ENCODE measurements at places on chromosomes 5 and 9.

DNA sequence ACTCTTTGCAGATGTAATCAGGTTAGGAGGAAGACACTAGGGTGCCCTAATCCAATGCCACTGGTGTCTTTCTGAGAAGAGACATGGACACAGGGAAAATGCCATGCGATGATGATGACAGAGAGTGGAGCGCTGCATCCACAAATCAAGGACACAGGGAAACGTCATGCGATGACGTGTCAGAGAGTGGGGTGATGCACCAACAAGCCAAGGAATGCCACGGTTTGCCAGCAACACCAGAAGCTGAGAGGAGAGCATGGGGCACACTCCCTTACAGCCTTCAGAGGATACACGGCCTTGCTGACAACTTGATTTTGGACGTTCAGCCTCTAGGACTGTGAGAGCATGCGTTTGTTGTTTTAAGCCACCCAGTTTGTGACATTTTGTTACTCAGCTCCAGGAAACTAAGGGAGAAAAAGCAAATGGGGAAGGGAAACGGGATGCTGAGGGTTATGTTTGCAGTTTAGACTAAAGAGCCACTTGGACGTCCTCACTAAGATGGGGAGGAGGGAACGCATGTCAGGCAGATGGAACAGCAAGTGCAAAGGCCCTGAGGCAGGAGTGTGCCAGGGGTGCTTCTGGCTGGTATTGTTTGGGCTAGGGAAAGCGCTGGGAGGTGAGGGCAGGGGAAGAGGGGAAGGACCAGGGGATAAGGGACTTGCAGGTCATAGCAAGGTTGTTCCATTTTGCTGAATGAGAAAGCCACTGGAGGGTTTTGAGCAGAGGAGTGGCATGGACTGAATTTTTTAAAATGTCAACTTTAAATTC lies 2.5 kb upstream of the TENT4A start:
- DNase-seq = no peak

- DNase-seq = peak; percentile 45
Measured at GRCh38 chr5:142748568-142749249, 21.5 kb upstream of the ARHGAP26 start.

- no peak for DNase-seq
Measured at GRCh38 chr5:130995851-130996250, 169.2 kb downstream of the HINT1 start.

DNA sequence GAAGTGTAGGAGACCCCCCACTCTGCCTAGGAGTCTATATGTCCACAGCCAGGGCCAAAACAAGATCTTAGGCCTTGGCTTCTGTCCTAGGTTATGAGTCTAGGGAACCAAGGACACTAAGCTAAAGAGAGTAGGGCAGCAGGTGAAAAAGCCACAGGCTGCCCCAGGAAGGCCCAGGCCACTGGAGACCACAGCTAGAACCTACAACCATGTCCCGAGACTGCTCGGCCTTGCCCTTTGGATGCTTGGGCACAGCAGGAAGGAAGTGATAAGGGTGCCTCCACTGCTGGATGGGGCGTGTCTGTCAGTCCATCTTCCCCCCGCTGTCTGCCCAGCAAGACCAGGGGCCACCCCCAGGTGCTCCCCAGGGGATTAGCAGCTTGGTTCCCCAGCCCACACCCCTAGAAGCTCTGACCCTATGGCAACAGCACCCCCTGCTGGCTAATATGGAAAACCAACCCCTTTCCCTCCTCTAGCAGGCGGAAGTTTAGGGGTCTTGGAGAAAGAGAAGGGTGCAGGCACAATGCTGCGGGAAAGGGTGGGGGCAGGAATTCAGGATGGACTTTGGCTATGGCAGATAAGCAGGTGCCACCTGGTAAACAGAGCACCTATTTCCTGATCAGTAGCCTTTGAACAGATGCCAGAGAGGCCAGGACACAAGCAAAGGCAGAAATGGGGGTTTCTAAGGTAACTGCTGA lies 10.5 kb upstream of the IRF1 start:
- peak; percentile 77 for DNase-seq

DNA sequence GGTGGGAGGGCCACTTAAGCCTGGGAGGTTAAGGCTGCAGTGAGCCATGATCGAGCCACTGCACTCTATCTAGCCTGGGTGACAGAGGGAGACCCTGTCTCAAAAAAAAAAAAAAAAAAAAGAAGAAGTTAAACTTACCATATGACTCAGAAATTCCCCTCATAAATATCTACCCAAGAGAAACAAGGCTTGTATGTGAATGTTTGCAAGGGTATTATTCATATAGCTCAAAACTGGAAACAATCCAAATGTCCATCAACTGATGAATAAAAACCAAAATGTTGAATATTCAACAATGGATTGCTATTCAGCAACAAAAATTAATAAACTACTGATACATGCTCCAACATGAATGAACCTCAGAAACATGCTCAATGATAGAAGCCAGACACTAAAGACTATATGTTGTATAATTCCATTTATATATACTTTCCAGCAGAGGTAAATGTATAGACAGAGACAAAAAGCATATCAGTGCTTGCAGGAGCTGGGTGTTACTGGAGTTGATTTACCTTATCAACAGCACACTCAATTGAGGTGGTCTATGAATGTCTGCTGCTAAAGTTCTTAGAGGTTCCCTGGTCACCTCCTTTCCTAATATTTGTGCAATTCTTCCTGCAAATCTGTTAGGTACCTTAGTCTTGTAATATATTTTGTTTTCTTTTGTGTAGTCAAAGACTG lies 5.3 kb upstream of the SREK1 start:
- no peak for DNase-seq

DNA sequence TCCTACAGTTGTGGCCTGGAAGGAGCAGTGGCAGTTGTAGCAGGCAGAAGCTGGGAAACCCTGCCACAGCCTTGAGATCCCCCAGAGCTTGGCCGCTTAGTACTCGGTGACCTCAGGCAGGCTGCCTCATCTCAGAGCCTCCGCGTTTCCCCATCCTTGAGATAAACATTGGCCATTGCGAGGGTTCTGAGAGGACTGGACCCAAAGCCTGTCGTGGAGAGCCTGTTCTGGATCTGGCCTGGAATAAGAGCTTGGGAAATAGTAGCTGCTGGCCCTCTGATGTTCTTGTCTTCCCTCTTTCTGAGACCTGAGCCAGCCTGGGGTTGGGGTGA lies 1.3 kb downstream of the MIGA2 start:
- no peak for DNase-seq

DNA sequence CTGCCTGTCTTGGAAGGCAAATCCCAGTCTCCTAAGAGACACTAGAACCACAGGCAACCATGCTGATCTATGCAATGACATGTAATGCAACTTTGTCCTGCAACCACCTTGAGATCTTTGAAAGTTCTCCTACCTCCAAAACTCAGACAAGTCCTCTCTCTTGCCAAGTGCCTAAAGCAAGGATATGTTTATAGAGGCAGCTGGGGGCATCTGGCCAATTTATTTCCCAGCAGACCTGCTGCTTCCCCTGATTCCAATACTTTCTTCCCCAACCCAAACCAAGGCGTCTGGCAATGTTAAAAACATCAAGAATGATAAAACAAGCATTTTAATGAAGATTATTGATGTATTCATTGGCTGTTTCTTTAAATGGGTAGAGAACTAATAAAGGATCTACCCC lies 138.4 kb downstream of the DOCK8 start:
- no peak for DNase-seq

DNA sequence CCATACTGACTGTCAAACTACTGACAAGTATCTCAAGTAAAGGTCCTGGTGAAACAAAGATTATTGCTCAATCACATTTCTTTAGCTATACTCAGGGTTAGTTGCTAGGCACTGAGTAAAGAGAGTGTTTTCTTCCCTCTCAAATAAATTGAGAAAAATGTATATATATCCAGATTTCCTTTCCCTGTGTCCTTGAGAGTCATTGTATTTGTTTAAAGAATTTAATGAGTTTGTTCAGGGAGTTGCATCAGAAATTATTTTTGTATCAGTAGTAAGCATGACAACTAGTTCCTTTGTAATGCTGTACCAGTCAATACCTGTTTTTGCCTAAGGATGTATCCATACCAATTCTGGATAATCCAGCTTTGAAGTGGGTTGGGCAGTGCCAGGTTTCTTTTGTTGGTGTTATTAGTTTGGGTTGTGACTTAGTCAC lies 3.2 kb upstream of the ANKHD1 start:
- DNase-seq = no peak

- no peak for DNase-seq
Measured at GRCh38 chr5:125928663-125929062, 494.5 kb upstream of the GRAMD2B start.

DNA sequence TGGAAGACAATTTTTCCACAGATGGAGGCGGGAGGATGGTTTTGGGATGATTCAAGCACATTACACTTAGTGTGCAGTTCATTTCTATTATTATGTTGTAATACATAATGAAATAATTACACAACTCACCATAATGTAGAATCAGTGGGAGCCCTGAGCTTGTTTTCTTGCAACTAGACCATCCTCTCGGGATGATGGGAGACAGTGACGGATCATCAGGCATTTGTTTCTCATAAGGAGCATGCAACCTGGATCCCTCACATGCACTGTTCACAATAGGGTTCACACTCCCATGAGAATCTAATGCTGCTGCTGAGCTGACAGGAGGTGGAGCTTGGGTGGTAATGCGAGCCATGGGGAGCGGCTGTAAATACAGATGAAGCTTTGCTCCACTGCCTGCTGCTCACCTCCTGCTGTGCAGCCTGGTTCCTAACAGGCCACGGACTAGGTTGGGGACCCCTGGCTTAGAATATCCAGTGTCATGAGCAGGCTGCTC lies 1.6 kb downstream of the STKLD1 start:
- DNase-seq = no peak

DNA sequence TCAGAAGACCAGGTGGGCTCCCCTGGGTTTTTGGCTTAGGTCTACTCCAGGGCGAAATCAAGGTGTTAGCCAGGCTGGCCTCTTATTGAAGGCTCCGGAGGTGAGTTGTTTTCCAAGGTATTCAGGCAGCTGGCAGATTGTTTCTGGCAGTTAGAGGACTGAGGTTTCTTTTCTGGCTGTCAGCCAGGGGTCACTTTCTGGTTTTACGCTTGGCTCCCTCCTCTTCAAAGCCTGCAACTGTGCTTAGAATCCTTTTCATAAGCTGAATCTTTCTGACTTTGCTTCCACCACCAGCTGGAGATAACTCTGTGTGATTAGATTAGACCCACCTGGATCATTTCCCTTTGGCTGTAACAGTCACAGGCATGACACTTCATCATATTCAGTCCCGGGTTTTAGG lies 24.6 kb downstream of the RFK start:
- DNase-seq = peak; percentile 7

GRCh38 chr5:33321026-33321425 lies 119.7 kb upstream of the TARS1 start:
- DNase-seq = no peak

GRCh38 chr9:73441890-73442818 lies 290.5 kb downstream of the ANXA1 start:
- DNase-seq = no peak

GRCh38 chr9:77807846-77808750 lies 160.0 kb upstream of the GNA14 start:
- DNase-seq = peak; percentile 9

DNA sequence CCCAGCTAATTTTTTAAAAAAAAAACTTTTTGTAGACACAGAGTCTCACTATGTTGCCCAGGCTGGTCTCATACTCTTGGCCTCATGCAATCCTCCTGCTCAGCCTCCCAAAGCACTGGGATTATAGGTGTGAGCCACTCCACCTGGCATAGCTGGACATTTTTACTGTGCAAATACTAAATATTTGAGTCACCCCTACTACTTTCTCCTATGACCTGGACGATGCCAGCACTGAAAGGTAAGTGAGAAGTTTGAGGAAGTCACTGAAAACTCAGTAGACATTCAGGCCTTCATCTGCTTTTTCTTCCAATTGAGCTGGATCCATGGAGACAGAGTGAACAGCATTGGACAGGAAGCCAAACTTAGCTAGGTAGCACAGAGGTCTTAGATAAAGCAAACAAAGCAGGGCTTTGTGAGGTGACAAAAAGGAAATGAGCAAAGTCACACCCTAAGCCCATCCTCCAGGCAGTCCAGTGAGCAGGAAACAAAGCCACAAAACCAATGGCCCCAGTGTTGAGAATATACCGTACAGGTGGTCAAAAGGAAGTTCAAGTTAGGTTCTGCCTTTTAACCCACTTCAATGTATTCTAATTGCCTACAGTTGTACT lies 192.6 kb upstream of the RASA1 start:
- peak; percentile 37 for DNase-seq

DNA sequence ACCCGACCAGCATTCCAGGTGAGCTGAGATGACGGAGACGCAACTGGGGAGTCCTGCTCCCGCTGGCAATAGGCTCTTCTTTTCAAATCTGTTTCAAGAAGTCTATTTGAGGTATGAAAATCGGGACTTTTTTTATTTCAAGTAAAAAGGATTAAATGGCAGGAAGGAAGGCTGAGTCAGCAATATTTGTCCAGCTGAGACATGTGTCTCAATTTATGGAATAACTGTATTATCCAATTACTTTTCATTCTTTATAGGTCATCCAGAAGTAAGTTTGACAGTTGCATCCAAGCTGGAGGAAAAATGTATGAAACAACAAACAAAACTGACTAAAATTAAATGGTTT lies 221.1 kb downstream of the NR2F1-AS1 start:
- no peak for DNase-seq

DNA sequence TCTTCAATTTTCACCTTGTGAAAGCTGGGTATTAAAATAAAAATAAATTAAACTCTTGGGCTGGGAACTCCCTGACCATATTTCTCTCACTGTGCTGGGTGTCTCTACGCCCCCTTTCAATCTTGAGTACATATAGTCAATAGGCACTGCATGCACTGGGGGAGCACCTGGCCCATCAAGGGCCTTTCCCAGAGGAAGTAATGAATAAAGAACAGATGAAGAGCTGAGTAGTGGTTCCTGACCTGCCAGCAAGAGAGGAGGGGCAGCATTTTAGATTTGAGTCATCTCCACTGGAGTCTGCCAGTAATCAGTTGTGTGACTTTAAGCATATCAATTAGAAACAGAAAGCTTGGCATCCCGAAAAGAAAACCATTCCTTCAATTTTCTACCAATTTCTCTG lies 6.2 kb downstream of the MAPKAP1 start:
- DNase-seq = no peak

DNA sequence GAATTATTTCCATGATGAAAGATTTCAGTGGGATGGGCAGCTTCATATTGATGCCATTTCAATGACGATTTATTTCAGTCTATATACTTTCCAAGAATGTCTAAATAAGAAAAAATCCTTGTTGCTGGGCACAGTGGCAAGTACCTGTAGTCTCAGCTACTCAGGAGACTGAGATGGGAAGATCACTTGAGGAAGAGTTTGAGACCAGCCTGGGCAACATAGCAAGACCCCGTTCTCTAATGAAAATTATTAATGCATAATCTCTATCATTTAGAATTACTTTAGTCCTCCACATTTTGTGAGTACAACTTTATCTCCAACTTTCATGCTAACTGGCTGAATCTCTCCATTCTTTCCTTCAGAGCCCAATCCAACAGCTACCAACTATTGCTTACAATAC lies 52.5 kb downstream of the PTBP3 start:
- no peak for DNase-seq

GRCh38 chr9:98037357-98037756 lies 19.2 kb upstream of the NANS start:
- no peak for DNase-seq
